ENCODE measurements at places on chromosomes 5 and 9. TPM values are rescaled to one million over a fixed set of nuclear protein-coding genes. Genes with fewer than 3 reads are reported as not detected.

CYSRT1 gene
- total RNA-seq: 1.4 TPM

CCDC187 gene
- total RNA-seq: 0.10 TPM

WASHC1 gene
- total RNA-seq: 7.4 TPM

ENHO gene
- total RNA-seq: 3.3 TPM

PCDHGA1 gene
- total RNA-seq: 0.39 TPM

SLC36A3 gene
- total RNA-seq: not detected

ANXA2R gene
- total RNA-seq: 1.8 TPM

Measured in skin of body (tissue), 3 donors.